SW480 (cell line): ENCODE measurements at places on chromosomes 1 and 21.
A peak's percentile ranks its signal among the peaks of the same experiment; 100 is the strongest.

DNA sequence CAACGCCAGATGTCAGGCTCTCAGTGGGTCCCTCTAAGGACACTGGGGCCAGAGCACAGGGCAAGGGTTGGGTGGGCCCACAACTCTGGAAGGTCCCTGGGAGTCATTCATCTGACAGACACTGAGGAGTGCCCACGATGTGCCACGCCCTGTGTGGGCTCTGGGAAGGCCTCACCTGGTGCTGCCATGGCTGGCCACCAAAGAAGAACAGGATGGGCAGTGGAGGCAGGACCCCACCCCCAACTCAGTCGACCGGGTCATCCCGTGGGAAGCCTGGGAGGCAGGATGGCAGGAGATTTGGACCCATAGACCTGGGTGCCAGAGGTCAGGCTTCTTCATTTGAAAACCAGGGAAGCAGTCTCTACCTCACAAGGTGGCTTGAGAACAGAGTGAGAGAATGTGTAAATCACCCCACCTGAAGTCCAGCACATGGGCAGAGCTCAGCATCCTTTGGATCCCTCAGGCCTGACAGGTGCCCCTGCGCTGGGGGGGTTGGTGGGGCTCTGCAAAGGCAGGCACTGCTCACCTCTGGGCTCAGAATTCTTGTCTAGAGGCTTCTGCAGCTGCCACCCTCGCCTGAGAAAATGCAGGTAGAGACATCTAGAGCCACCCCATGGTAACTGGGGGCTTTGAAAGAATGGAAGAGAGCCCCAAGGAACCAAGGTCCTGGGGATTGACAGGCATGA, 1.2 kb upstream of the SELENON start:
- DNase-seq: no peak

GRCh38 chr1:179966551-179966950, 11.9 kb downstream of the CEP350 start:
- DNase-seq: no peak

GRCh38 chr21:14763695-14764064, 217.6 kb upstream of the SAMSN1 start:
- DNase-seq: no peak

- DNase-seq: no peak
Measured at GRCh38 chr1:24442764-24443163, 27.2 kb downstream of the NIPAL3 start.

- DNase-seq: no peak
Measured at GRCh38 chr21:36535618-36536241, 55.8 kb upstream of the CLDN14 start.

- no peak for DNase-seq
Measured at GRCh38 chr1:228016653-228017355, 10.0 kb downstream of the WNT3A start.

DNA sequence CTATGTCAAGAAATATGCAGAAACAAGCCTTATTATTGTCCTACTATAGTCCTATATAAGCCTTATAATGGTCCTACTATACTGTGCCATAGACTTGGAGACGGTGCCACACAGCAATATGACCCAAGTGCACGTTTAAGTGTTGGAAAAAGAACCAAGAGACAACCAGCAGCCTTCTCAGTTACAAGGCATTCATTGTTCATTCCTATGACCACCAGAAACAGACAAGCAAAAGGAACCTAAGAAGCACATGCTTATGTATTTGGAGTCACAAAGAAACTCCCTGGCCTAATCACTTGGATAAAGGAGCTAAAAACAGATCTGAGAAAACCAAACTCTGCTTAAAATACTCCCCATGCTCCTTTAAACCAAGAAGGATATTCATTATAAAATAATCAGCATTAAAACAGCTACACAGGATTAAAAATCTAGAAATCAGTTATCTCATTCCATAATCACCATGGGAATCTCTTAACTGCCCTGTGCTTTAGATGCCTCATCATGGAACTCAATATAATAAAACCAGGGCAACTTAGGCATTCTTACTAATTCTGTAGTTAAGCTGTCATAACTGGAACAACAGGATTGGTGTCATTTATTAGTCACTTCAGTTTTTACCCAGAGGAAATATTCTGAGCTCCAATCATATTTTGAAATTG, 7.0 kb downstream of the COLGALT2 start:
- no peak for DNase-seq

- DNase-seq: no peak
Measured at GRCh38 chr1:1208713-1209433, 2.5 kb upstream of the TNFRSF18 start.

GRCh38 chr1:24155011-24155782, 12.3 kb upstream of the IL22RA1 start:
- peak; percentile 18 for DNase-seq

DNA sequence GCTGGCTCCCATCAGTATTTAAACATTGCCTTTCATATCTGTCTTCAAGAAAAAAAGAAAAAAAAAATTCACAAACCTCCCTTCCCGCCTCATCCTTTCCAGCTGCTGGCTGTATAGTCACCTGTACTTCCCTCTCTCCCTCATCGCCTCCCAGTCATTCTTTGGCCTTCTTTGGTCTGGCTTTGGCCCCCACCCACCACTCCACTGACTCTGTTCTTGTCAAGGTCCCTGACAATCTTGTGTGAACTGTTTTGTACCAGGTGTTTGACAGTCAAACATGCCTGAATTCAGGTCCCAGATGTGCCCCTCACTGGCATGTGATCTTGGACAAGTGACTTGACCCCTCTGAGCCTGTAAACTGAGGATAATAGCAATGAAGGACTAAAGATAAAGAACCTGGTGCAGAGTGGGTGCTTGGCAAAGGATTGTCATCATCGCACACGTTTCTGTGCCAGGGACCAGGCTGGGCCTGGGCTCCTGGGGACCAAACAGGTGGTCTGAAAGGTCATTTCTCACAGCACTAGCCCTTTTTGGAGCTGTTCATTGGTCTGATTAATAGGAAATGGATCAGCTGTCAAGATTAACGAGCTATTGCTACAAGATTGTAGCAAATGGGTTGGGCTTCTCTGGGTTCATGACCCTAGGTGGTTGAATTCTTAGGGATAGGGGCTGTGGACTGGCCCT, 21.5 kb downstream of the PTPRF start:
- no peak for DNase-seq

- DNase-seq: no peak
Measured at GRCh38 chr1:49466961-49467360, 556.8 kb downstream of the AGBL4 start.

DNA sequence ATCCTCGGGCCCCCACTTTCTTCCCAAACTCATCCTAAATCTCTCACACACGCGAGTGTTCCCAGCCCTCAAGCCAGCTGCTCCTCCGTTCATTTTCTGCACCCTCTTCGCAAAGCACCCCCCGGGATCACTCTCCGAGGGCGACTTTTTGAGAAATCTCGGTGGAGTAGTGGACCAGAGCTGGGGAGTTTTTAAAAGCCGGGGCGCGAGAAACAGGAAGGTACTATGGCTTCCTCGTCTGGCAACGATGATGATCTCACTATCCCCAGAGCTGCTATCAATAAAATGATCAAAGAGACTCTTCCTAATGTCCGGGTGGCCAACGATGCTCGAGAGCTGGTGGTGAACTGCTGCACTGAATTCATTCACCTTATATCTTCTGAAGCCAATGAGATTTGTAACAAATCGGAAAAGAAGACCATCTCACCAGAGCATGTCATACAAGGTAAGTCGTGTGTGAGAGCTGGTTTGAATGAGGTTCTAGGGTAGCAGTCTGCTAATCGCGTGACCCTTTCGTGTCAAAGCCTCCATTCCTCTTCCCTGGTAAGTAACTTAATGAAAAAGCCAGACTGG, 800 bp downstream of the DR1 start:
- peak; percentile 59 for DNase-seq

GRCh38 chr1:62144238-62144831, 50.3 kb upstream of the L1TD1 start:
- peak; percentile 18 for DNase-seq

GRCh38 chr1:12435639-12436344, 182.2 kb downstream of the DHRS3 start:
- no peak for DNase-seq

DNA sequence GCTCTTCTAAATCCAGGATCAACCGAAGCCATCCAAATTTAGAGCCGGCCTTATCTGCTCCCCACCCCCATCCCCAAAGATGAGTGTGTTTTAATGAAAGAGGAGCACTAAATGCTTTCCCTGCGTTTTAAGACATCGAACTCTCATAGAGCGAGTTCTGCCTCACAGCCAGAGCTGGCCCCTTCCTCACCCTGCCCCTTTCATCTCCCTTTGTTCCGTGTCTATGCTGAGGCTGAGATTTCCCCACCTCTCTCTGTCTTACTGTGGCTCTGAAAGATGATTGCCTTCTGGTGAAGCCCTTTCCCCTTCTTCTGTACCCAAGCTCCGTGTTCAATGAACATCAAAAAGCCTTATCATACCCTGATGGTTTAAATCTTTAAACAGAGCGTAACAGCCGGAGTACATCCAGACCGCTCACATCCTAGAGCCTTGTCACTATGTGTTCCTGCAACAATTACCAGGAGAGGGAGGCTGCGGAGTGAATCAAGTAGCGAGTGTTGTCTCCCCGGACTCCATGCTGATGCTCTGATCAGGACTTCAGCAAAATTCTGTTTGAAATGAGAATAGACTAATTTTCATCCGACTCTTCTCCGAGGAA, 110.1 kb downstream of the ZNF326 start:
- no peak for DNase-seq

DNA sequence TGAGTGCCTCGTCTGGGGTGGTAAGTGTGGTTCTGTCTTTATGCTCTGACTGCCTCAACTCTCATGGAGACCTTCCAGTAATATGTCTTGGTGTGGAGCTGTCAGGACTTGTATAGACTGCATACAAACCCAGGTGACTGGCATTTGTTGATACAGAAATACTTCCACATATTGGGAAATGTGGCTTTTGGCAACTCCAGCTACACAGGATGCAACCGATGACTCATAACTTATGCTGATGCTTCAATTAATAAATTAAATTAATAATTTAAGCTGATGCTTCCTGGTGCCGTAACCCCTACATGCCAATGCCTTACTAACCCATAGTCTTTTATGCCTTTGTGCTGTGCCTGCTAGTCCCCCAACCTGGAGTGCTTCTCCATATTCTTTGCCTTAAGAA, 72.3 kb upstream of the ARTN start:
- DNase-seq: no peak

- DNase-seq: no peak
Measured at GRCh38 chr1:4219826-4220225, 319.8 kb upstream of the C1orf174 start.
